Heart right ventricle (tissue), 16 donors: ENCODE measurements at places on chromosomes 3 and 15.

DNA sequence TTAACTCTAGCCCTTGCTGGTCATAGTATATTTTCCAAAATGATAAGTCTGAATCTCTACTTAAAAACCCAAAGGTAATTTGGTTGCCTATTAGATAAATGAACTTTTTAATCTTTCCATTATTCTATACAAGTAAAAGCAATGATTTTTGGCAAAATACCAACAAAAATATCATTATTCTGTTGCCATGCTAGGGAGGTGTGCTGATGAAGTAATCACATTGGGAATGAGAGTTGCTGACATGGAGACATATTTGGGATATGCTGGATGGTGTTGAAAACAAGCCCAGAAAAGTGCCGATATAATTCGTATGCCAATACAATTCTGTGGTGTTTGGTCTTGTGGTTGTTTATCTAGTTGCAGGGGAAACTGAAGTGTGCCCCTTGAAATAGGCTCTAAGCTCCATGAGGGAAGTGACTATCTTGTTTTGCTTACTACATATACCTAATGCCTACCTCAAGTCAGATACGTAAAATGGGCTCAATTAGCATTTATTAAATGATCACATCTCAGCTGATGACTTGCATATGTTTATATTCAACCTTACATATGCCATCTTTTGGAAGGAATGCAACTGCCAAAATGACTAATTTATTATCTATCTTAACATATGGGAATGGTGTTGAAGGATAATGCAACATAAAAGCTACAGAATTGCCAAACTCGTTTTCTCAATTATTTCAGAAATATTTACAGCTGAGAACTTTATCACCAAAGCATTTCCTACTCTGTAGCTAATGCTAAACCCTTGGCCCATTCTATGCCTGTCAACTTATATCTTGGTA lies 5.8 kb downstream of the TOPBP1 start:
- no peak for DNase-seq

- no peak for DNase-seq
Observed at GRCh38 chr3:155441506-155441905, 148.0 kb upstream of the STRIT1 start.

- DNase-seq: no peak
Observed at GRCh38 chr15:50358845-50359244, 3.8 kb upstream of the GABPB1 start.

- DNase-seq: no peak
Observed at GRCh38 chr15:63880744-63881143, 47.0 kb upstream of the HERC1 start.

DNA sequence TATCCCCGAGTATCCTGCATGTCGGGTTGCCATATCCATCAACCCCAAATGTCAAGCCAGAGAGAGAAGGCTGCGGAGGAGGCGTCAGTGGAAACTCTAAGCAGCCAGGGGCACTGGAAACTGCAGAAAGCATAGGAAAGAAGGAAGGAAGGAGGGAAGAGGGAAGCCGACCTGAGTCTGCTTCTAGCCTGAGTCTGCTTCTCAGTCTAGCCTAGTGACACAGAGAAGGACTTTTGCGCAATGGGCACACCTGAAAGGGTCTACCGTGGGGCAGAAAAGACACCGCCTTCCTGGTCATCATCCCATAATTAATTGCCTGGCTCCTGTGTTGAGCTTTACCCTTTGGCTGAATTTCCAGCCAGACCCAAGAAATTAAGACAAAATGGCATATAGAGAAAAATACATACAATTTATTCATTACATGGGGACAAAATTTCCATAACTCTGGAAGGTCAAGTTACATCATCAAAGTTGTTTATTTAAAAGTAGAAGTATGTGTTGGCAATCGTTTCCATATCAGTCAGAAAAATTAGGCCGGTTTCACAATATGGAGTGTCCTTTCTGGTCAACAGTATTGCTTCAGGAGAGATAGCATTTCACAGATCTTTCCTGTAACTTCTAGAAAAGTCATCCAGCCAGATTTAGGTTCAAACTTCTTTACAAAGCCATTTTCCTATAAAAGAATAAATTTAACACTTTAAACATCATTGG lies 10.3 kb downstream of the BCL2A1 start:
- DNase-seq: no peak

DNA sequence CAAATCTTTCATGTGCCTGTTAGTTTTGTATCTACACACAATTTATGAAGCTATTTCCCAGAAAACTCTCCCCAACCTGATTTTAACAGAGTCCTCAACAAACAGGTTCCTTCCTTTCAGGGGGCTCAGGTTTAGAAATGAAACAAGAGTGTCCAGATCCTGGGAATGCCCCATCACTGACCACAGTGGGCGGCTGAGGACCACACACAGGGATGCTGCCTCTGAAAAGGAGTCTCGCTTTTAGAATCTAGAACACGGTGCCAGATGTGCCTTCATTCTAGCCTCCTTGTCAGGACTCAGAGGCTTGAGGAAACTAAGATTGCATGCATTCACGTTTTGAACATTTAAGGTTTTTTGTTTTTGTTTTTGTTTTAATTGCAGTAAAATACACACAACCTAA lies 115.0 kb downstream of the FOXB1 start:
- no peak for DNase-seq

- DNase-seq: no peak
Observed at GRCh38 chr3:167882057-167882667, 146.6 kb downstream of the SERPINI1 start.

GRCh38 chr3:140470962-140471361 lies 206.9 kb upstream of the TRIM42 start:
- DNase-seq: no peak

DNA sequence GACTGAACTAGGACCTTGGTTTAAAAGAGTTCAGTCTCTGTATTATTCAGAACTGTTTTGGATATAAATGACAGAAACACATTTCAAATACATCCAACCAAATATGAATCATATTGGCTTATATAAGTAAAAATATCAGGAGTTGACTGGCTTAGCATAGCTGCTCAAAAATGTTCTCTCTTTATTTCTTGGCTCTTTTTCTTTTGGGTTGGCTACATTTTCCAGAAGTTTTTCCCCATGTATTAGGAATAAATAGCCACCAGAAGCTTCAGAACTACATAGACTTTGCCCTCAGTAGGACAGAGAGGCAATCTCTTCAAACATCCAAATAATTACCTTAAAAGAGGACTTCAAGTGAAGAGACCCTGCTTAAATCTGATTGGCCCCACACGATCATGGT lies 32.7 kb downstream of the KCNMB2 start:
- DNase-seq: no peak

- DNase-seq: no peak
Observed at GRCh38 chr3:125213946-125214542, 1.5 kb upstream of the SLC12A8 start.

DNA sequence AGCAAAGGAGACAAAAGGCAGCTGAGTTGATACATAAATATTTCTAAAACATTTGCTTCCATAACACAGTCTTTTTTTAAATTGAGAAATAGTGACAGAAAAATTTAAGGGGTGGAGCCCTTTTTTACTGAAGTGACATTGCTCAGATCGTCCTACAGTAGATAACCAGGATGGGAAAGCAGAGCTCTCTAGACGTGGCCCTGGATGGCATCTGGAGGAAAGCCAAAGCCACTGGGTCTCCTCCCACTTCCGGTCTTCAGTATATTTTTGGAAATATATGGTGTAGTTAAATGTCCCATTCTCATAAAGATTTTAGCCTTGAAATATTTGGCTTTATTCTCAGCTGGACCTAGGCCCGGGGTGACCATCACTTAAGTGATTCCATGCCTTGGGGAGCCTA lies 326.1 kb downstream of the ZNF621 start:
- DNase-seq: no peak
